AG10803 (cell line): ENCODE measurements at places on chromosomes 5 and 9.

DNA sequence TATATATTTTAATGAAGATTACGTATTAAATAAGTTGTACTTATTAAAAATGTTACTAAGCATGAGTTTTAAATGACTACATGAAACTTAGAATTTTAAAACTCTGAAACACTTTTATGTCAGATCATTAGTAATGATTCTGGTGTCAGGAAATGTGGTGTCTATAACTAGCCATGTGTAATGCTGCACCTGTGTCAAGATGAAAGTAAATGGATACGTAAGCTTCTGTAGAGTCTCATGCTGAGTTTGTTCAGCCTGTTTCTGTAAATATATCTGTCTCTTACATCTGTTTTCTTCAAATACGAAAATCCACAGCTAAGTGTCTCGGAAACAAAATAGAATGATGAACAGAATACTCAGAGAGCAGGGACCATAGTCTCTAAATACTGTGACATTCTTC, 278.0 kb upstream of the SMC2 start:
- DNase-seq = no peak

- DNase-seq = no peak
Observed at GRCh38 chr9:28707616-28708015, 1134.3 kb upstream of the C9orf72 start.

DNA sequence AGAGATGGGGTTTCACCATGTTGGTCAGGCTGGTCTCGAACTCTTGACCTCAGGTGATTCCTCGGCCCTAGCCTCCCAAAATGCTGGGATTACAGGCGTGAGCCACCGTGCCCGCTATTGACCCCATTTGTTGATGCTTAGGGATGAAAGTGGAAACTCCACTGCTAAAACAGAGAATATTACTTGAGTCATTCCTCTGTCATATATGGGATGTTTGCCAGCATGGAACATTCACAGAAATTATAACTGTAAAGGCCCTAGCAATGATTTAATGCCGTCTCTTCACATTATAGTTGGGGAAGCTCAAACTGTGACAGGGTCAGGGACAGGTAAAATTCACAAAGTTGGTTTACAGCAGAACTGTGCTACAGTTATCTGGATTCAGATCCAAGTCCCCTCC, 94.5 kb downstream of the TMC1 start:
- DNase-seq = no peak

- peak; percentile 74 for DNase-seq
Observed at GRCh38 chr9:2461892-2462291, 159.7 kb upstream of the VLDLR start.

DNA sequence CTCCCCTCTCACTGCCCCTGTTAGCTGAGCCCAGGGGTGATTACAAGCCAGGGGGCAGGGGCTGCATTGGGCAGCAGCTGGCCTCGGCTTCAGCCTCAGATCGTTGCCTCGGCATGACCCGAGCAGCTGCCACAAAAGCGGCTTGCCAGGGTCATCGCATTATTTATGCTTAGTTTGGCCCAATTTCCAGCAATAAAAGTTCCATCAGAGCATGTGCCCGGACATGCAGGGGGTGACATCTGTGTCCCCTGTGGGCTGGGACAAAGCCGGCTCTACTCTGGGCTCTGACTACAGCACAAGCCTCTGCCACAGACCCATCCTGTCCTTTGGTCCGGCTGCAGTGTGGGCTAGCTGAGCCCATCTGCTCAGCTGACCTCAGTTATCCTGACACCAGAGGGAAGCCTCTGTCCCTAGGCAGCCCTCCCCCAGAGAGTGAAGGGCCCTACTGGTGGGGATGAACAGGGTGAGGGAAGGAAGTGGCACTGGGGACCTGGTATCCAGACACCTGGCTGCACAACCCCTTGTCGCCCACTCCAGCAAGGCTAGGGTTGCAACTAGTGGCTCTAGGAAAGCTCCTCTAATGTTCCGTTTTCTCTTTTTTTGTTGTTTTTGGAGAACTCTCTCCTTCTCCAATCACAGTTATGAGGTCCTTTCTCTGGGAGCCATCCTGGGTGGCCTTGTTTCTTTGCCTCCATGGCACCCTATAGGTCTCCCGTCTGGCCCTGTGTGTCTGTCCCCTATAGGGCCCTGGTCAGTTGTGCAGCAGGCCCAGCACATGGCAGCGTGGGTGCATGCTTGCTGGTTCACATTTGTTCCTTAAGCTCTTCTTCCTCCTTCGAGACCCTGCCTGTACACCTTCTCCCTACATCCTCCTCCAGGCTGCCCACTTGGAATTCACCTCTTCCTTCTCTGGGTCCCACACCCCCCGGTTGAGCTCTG, 13.3 kb upstream of the GADD45G start:
- DNase-seq = no peak

DNA sequence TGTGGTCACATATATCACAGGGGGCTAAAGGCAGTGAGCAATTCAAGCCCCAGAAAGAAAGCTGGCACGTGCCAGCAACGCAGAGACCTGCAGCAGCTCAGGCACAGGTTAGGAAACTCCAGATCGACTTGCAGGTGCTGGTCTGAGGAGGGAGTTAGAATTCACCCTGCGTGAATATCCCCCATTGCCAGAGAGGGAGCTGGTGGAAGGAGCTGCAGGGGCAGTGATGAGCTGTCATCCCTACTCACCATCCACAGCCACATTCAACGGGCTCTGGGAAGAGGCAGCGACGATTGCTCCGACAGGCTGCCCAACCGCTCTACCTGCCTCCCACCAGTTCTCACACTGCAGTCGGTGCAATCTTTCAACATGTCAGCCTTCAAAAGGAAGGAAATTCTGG, 40.8 kb upstream of the CLK4 start:
- no peak for DNase-seq

- no peak for DNase-seq
Observed at GRCh38 chr5:163912046-163912445, 406.6 kb downstream of the MAT2B start.

- DNase-seq = peak; percentile 38
Observed at GRCh38 chr9:130713286-130713960, 19.8 kb downstream of the EXOSC2 start.

DNA sequence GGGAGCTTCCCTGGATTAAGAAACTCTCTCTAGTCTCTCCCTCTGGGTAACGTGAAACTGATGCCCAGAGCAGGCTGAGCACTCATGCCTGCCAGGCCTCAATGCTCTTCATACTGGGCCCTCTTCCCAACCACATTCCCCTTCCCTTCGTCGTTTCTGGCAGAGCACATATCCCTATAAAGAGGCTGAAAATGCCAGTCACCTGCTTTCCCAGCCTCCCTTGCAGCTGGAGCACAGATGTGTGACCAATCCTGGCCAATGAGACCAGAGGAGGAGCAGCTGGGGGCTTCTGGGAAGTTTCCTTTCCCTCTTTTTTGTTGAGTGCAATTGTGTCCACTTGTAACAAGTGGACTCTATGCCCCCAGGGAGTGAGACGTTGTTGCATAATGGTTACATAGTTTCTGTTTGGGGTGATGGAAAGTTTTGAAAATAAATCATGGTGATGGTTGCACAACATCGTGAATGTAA, 30.2 kb upstream of the SMIM23 start:
- DNase-seq = peak; percentile 84

GRCh38 chr5:32638309-32638708, 53.0 kb downstream of the SUB1 start:
- no peak for DNase-seq

- DNase-seq = peak; percentile 80
Observed at GRCh38 chr5:10691826-10692785, 68.9 kb downstream of the DAP start.

- DNase-seq = no peak
Observed at GRCh38 chr9:28365020-28365640, 791.8 kb upstream of the C9orf72 start.

DNA sequence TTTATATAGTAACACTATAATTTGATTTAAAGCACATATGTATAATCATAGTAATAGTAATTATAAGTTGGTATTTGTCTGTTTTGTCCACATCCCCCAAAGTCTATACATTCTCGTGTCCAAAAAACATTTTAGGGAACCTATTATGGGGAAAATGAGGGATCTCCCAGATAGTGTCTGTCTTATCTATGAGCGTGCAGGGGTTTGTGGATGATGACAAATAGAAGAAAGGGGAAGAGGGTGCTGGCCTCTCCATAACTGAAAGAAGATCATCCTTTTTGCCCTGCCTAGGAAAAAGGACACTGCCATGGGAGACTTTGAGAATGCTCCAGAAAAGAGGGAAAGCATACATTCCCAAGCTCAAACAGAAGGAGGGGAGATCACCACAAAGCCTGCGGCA, 45.3 kb downstream of the C5orf22 start:
- DNase-seq = no peak

- DNase-seq = no peak
Observed at GRCh38 chr5:72114629-72115028, 7.4 kb downstream of the MAP1B start.

DNA sequence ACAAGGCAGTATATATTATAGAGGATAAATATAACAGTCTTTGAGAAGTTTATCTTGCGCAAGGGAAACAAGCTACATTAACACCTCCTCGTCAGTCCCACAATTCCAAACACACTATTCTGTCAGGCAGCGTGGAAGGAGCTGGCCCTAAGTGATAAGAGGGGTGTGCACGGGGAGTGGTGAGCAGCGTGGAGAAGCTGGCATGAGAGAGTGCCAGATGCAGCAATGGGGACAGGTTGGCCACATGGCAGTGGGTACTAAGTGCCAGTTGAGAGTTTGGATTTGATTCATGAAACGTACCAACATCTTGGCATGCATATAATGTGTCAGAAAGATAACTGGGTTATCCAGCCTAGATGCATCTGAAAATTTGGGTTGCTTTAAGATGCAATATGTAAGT, 460.2 kb downstream of the ICE1 start:
- no peak for DNase-seq

DNA sequence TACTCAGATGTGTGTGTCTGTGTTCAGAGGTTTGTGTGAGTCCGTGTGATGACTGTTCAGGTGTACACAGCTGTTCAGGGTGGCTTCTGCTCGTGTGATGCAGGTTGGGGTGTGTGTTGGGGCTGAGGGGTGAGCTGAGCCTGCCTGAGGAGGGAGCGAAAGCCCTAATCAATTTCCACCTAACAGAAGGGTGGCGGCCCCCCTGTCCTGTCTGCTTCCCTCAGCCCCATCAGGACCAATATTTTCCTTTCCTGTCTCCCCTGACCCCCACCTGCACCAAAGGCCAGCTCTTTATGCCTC, 30.2 kb downstream of the LHX2 start:
- no peak for DNase-seq

DNA sequence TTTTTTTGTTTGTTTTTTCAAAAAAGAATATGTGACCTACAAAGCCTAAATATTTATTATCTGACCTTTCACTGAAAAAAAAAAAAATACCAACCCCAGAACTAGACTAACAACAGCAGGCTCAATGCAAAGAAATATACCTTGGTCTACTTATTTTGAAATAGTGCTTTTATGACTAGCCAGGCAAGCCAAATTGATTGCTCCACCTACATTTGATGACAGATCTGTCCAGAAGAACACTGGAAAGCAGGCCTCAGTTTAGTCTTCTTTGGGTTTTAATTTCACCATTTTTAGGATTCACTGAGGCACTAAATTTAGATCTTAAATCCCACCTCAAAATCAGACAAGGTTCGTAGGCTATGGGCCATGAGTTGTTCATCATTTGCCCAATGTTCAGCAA, 97.3 kb downstream of the PLPP1 start:
- no peak for DNase-seq

DNA sequence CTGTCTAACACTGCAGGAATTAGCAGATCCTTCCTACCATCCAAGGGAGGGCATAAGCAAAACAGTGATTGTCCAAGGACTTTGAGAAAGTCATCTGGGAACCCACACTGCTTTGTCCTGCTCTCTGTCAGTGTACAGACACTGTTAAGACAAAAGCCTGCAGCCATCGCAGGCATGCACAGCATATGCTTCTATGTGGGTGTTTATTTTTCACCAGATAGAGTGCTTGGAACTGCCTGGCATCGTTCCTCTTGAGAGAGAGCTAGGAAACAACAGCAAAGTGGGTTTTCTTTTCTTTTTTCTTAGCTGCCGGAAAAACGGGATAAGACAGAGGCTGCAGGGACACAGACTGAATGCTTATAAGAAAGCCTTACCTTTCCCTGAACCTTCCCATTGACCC, 212.3 kb downstream of the ICE1 start:
- no peak for DNase-seq

GRCh38 chr5:150633429-150633828, 7.0 kb upstream of the SYNPO start:
- no peak for DNase-seq

DNA sequence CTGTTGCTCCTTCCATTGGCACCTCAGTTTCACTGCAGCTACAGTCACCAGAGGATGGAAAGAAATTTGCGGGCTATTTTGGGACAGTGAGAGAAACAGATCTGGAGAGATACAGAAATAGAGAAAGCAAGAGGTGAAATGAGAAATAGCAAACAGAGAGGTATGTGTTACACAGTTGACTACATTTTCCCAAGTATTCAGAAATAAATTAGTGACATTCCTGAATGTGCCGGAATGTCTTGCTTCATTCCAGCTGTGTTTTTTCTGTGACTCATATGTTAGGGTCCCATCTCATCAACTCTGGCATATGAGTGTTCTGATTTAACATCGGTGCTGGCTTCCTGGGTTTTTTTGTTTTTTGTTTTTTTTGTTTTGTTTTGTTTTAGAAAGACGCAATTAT, 63.8 kb upstream of the ZNF462 start:
- DNase-seq = peak; percentile 93

DNA sequence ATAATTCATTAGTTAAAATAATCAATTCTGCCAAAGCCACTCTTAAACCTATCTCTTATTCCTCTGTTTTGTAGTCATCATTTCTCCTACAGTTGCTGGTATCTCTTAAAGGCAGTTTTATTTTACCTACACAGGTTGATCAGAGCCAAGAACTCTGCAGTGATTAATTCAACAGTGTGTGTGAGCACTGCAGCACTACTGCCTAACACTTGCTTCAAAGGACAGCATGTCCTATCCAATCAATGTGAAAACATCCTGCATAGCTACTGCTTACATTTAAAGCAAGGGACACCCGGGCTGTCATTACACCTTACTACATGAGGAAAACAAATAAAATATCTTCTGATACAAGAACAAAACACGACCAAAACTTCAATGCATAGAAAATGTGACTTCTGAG, 45.1 kb upstream of the HK3 start:
- no peak for DNase-seq

DNA sequence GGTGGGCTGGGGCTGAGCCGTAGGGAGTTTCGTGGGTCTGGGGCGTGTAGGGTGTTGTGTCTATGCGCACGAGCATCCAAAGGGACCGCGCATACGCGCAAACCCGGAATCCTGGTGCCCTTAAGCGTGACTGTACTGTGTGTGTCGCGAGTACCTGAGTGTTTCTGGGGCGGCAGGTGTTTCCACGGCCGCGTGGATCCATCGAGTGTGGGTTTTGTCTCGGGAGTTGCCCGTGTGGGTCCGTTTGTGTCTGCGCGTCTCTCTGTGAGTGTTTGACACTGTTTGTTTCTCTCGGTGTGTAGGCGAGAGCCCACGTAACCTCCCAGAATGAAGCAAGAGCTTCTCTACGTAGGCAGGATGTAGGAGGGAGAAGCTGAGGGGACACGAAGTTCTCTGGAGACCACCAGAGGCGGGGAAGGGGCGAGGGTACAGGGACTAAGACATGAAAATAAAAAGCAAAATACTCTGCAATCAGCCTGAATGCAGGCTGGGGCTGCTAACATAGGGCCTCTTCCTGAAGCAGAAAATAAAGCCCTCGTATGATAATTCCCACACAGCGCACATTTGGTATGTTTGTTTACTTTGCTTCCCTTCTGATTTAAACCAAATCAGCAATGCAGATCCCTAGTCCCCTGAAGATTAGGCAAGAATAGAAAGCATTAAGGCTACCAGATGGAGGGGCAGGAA, 588 bp upstream of the BRINP1 start:
- no peak for DNase-seq
